Testis (tissue), 5 donors: ENCODE measurements at places on chromosomes 1 and 21.
A peak's percentile ranks its signal among the peaks of the same experiment; 100 is the strongest.

DNA sequence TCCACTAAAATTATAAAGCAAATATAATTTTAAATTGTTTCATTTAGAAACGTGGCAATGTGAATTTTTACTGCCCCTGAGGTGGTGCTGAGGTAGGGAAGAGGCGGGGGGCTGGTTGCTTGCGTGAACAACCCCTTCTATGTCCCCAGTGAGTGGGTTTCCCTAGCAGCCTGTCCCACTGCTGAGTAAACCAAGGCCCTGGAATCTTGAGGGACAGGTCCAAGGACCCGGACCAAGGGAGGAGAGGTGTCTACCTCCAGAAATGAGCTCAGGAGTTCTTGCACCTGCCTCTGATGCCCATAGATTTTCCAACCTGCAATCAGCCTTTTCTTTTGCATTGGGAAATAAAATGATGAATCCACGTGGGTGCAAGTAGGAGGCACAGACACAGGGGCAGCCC is 649 bp upstream of the LDLRAD1 start:
- no peak overlapping the region for H3K27ac ChIP-seq
- no peaks in the 10 kb centered on the region for H3K27me3 ChIP-seq
- no peaks in the 10 kb centered on the region for H3K36me3 ChIP-seq
- no peak overlapping the region for H3K4me3 ChIP-seq

DNA sequence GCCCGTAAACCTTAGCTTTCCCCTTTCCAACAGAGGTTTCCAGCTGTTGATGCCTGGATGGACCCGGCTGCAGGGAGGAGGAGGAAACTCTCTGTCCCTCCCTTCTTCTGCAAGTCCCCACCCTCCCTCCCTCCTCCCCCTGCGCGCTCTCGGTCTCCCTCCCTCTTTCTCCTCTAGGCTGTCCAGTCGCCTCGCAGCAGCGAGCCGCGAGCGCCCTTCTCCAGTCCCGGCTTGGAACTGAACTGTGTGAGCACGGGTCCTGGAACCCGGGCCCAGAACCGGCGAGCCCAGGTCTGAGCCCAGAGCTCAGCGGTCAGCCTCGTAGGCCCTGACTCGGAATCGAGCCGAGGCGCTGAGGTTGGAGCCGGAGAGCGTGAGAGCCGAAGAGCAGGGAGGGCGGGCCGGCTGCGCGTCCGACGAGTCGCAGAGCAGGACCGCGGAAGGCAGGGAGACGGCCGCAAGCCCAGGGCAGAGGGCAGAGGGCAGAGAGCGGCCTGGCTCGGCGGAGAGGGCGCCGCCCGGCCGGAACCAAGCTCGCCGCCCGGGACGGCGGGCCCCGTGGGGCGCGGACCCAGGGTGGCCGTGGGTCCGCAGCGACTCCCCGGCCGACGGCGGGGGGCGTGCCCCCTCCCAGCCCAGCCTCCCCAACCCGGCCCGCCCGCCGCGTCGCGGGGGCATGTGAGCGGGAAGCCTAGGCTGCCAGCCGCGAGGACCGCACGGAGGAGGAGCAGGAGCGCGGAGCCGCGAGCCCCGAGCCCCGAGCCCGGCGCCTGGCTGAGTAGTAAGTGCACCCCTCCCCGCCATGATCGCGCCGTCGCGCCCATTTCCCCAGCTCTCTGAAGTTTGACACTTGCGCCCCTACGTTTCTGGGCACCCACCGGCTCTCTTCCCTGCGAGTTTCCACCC is at the start of gene SOX13:
TSS of gene SOX13 (plus strand) at position 185 of the 906 bp plus-strand sequence. CDS start 39,801 bp downstream, outside the sequence.
- peaks cover 19% of the 10 kb centered on the region for H3K4me1 ChIP-seq
- H3K4me3 ChIP-seq = peak within 1 kb of the TSS; percentile 77
- no peaks in the 10 kb centered on the region for H3K27me3 ChIP-seq

- no peaks in the 10 kb centered on the region for H3K36me3 ChIP-seq
- H3K4me1 ChIP-seq = peaks cover 8% of the 10 kb centered on the region
- no peaks in the 10 kb centered on the region for H3K27me3 ChIP-seq
- H3K4me3 ChIP-seq = no peak overlapping the region
- H3K27ac ChIP-seq = no peak overlapping the region
Observed at GRCh38 chr1:167672831-167673230, 42.8 kb downstream of the RCSD1 start.

GRCh38 chr1:103492003-103492625 is 33.4 kb upstream of the RNPC3 start:
- H3K36me3 ChIP-seq = no peaks in the 10 kb centered on the region
- no peak overlapping the region for H3K27ac ChIP-seq
- no peak for DNase-seq
- H3K4me3 ChIP-seq = no peak overlapping the region
